ENCODE measurements at places on chromosomes 3 and 15.

GRCh38 chr3:188904670-188905069, 267.1 kb upstream of the TPRG1 start:
- DNase-seq = no peak

DNA sequence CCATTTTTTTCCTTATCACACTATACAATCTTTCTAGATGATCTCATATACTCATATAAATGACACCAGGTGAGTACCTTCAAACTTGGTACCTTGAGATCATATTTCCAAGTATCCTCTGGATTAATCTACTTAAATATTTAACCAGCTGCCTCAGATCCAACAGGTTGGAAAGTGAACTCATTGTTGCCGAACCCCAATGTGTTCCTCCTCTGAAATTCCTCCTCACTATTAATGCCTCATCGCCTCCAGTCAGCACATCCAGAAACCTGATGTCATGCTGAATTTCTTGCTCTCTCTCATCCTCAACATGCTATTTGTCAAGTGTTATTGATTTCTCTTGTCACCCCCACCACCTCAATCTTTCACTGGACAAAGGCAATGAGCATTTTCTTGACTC, 221.8 kb downstream of the FMN1 start:
- DNase-seq = no peak

DNA sequence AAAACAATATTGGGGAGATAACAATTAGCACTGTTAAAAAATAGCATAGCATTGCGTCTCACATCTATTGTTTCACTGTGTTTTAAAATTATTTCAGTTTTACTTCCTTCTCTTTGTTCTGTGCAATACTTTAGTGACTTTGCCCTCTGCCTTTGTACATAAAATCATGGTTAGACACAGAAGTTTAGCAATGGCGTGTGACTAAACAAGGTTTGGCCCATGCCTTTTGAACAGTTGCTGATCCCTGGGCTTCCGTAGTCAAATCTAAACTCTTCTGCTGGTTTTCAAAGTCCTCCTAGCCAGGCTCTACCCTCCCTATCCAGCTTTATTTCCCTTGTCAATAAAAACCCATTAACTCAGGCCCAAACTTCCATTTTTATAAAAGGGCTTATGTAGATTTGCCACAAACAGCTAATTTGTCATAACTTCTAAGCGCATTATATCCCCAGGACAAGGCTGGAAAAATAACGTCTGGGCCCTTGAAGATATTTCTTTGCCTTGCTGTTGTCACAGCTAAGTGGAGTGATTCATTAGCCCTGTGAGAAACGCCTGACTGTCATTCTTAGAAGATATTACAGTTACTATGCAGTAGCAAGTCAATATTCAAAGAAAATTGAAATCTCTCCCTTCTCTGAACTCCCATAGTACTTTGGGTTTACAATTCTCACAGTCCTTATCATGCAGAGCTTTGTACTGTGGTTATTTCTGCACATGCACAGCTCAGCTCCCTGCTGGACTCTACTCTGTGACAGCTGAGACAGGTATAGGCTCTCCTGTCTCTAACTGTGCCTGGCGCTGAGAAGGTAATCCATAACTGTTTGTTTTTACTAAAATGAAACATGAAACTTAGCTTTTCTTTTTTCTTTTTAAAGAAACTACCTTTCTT, 123.4 kb upstream of the SLC24A5 start:
- no peak for DNase-seq

GRCh38 chr15:31579282-31579681, 252.6 kb downstream of the KLF13 start:
- DNase-seq = no peak

GRCh38 chr15:66638377-66638776, 63.7 kb upstream of the SMAD6 start:
- no peak for DNase-seq

- no peak for DNase-seq
Observed at GRCh38 chr15:68536331-68537095, 42.3 kb upstream of the CORO2B start.

GRCh38 chr15:78830514-78831228, 19.4 kb upstream of the ADAMTS7 start:
- DNase-seq = no peak

DNA sequence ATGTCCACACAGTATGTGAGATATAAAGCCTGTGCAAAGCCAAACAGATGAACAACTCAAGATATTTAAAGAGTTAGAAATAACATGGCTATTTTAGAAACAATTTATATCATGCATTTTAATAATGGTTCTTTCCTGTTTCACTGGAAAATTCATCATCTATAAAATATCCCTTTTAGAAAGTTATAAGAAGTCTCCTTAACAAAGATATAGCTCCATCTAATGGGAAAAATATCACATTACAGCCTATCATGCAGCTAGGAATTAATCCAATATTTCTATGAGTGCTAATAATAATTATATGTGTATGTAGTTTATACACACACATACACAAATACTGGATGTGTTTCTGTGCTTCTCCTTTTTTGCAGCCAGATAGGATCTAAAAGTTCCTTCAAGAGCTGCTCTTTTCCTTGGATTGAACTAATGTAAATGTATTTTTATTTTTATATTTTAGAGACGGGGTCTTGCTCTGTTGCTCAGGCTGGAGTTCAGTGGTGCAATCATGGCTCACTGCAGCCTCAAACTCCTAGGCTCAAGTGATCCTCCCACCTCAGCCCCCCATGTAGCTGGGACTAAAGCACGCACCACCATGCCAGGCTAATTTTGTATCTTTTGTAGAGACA, 21.6 kb downstream of the RPL22L1 start:
- peak; percentile 46 for DNase-seq

GRCh38 chr3:120855665-120856437, 52.2 kb upstream of the STXBP5L start:
- no peak for DNase-seq

DNA sequence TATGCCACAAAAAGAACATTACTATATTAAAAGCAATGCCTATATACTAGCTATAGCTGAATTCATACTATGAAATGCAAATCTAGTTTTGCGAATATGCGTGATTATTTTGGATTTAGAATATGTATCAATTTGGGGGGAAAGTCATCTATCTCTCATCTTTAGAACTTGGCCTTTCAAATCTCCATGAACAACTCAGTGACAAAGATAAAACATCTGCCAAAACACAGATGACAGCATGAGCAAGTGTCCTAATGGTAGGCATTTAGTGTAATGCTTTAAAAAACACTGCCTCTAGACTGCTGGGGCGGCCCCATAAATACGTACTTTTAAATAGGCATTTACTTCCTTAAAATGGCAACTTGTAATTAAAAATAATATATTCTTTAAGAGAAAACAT, 2.7 kb downstream of the CD47 start:
- peak; percentile 51 for DNase-seq

DNA sequence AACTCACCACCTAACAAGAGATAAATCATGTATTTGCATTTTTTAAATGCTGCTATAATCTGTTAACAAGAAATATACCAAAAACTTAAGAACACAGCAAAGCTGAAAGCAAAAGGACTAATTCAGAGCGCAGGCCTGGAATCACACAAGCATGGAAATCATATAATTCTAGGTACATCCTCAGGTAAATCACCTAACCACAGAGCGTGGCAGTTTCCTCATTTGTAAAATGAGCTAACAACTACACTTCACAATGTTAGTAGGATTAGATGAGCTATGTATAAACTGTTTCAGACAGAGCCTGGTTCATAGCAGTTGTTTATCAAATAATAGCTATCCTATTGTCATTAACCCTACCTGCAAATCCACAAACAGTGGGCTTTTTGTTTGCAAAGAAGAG, 146.4 kb downstream of the ERC2 start:
- no peak for DNase-seq

DNA sequence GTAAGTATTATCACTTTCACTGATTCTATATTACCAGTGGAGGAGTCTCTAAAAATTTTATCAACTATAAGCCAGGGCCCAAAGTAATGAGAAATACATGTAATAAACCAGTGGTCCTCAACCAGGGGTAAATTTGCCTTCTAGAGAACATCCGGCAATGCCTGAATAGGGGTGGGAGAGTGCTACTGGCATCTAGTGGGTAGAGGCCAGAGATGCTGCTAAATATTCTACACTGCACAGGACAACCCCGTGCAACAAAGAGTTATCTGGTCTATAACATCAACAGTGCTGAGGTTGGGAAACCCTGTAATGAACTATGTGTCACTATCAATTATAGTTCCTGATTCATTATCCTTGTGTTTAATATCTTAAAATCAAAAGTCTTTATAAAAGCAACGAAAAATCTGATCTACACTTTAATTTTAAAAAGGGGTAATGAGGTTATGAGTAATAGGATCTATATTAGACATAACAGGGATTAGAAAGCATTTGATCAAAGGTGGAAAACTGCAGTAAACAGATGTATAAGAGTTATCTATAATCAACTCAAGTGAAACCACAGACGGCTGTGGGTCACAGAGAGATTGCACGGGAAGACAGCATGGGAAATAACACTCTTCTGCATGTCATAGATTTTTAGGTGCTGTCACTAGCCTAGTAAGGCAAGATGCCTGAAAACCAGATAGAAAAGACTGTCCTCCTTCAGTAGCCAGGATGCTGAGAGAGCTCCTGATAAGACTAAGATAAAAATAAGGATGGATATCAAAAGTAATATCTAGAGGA, 2.0 kb downstream of the LYSMD2 start:
- no peak for DNase-seq

- DNase-seq = no peak
Observed at GRCh38 chr3:8793242-8793641, 23.8 kb upstream of the OXTR start.

- no peak for DNase-seq
Observed at GRCh38 chr3:22228705-22229104, 477.7 kb upstream of the ZNF385D start.

- peak; percentile 72 for DNase-seq
Observed at GRCh38 chr3:184508938-184509337, 52.6 kb upstream of the EPHB3 start.

DNA sequence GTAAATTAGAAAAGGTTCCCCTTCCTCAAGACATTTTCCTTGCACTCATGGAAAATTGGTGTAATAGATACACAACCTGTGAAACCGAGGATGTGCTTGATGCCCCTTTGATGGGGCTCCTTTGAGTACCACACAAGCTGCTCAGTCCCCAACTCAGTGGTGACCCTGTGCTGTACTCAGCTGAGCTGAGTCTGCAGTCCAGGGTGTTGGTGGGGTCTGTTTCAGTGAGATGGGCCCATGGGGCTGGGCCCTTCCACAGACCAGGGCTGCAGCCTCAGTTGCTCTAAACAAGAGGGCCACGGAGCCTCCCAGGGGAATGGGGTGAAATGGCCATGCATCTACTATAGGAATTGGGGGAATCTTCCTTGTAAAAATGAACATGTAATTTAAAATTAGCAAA, 39.3 kb downstream of the KY start:
- DNase-seq = no peak

DNA sequence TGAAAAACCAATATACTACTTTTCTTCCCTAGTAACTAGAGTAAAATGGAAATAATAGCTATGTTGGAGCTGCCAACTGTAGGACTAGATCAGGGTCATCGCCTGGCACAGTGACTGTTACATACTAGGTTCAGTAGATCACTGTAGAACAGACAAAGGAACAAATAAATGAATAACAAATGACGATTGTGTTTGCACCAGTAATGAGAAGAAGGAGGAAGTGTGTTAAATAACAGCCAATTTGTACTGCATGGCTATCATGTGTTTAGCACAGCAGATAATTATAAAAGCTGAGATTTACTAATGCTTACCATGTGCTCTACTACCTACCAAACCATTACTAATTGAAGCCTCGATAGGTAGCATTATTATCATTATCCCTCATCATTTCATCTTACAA, 85.3 kb upstream of the FXR1 start:
- peak; percentile 55 for DNase-seq

DNA sequence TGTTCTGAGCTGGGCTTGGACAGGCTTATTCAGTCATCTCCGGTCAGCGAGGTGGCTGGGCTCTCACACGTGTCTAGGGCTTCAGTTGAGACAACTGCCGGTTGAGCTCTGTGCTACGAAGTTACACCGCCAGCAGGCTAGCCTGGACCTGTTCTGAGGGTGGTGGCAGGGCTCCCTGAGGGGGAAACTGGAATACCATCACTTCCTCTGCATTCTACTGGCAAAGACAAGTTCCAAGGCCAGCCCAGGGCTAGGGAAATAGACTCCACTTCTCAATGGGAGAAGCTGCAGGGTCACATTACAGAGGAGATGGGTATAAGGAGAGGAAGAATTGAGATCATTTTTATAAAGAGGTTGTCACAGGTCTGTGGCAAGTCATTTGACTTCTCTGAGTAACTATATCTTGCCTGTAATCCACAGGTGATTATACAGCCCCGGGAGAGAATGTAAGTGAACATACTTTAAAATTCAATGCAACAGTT, 106.8 kb upstream of the IL12A start:
- DNase-seq = peak; percentile 6

DNA sequence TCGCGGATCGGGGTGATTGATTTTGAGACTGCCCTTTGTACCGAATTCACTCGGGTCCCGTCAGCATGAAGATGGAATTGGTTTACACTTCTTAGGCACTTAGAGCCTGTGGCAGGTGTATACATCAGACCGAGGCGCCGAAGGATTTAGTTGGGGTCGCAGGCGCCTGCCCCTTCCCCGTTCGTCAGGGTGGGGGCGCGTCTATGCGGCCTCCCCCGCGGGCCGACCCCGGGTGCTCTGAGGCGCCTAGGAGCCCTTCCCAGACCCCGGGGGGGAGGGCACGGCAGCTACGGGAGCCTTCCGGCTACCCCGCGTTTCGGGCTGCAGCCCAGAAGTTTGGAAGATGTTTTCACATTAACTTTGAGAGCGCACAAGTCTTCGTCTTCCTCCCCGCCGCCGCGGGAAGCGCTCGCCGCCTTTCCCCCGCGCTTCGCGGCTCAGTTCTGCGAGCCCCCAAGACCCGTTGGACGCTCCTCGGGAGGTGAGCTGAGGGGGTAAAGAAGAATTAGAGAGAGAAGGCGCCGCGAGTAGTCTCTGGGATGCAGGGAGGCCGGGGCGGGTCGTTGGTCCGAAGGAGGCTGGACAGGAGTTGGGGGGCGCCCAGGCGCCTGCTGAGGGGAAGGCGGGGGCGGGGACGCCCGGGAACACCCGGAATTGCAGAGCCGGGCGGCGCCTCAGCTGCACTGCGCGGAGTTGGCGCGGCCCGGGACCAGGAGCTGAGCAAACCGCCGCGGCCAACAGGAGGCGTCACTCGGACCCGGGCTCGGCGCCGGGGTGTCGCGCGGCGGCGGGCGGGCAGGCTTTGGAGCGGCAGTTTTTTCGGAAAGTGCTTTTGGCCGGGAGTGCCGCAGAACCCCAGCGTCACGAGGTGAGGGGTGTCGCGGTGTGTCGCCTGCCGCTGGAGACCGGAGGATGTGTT, 780 bp downstream of the TIPARP start:
- DNase-seq = peak; percentile 16

Measured in NCI-H1417 (cell line).